ENCODE measurements at places on chromosomes 7 and 10. TPM values are rescaled to one million over a fixed set of nuclear protein-coding genes. Genes with fewer than 3 reads are reported as not detected.
A peak's percentile ranks its signal among the peaks of the same experiment; 100 is the strongest.

GRCh38 chr7:41013117-41013516 is 689.8 kb downstream of the INHBA start:
- no peak for DNase-seq

GRCh38 chr7:69067397-69067796 is 530.9 kb upstream of the AUTS2 start:
- DNase-seq = no peak

DNA sequence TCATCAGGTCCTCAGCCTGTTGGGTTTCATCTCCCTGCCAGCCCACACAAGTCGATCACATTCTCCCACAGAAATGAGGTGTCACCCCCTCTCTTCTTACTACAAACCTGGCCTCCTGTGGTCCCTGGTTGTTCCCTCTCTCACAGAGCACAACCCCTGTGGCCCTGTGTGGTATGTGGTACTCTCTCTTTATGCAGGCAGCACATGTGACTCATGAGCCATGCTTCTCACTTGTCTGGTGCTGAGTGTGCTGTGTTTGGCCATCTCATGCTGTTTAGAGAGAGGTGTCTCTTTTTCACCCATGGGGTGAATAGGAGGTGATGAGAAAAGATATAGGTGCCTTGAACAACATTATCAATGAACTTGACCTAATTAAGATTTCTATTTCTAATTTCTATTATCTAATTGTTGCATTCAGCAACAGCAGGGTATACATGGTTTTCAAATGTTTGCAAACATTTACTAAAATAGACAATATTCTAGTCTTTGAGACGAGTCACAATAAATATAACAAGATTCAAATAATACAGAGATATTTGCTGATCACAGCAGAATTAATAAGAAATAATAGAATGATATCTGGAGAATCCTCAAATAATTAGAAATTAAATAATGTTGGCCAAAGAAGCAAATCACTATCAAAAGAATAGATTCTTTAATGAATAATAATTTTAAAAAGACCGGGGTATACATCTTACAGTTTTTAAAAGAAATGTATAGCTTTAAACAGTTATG is 633.8 kb upstream of the IGFBP3 start:
- DNase-seq = no peak

The MMRN2 gene
- total RNA-seq = 6.5 TPM

GRCh38 chr10:46018453-46019176 is 11.8 kb downstream of the NCOA4 start:
- DNase-seq = no peak

The IDI2 gene
- total RNA-seq = not detected

The SLC18A3 gene
- 0.34 TPM for total RNA-seq

The FXYD4 gene
- total RNA-seq = not detected

The OPN1SW gene
- not detected for total RNA-seq

The CPXM2 gene
- 0.92 TPM for total RNA-seq

- no peak for DNase-seq
Observed at GRCh38 chr7:151572136-151572535, 52.4 kb upstream of the RHEB start.

GRCh38 chr7:121831801-121832200 is 41.2 kb upstream of the PTPRZ1 start:
- no peak for DNase-seq

DNA sequence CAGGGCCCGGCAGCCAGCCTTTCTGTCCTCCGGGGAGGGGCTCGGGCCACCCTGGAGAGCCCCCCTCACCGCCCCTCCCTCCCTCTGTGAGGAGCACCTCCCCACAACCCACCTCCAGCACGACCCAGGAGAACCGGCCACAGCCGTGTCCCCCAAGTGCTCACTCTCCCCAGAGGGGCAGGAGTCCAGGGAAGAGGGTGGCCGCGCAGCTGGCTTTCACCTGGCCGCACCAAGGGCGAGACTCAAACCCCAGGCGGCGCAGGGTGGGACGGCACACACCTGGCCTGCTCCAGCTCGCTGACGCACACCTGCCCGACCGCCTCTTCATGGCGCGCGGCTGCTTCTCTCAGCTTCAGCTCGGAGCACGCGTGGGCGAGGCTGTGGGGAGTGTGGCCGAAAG is 73.4 kb downstream of the CFAP46 start:
- peak; percentile 16 for DNase-seq

GRCh38 chr10:67612577-67613537 is 83.1 kb downstream of the CTNNA3 start:
- no peak for DNase-seq

DNA sequence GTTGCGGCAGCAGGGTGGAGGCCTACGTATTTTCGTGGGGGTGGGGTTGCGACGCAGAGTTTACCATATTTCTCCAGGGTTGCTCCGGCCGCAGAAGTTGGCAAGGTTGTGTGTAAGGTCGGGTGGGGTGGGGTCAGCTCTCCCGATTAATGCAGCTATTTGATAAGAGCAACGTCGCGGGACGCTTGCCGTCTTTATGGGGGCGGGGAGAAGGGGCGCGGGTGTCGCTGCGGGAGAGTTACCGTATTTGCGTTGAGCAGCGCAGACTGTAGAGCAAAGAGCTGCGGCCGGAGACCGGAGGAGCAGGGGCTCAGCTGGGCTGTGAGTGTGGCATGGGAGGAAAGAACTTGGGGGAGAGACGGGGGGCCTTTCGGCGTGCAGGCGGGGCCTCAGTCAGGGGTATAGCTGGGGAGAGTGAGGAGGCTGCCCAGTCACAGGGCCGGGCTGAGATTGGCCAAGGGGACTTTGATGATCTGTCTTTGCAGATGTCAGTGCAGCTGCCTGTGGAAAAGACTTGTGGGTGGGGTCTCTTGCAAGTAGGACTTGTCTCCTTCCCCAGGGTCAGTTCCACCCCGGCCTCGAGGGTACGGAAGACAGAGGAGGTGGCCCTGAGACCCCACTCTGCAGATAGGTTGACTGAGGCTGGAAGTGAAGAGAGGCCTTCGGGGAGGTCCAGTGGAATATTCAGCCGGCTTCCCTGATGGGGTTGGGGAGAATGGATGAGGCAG is 26.6 kb downstream of the ZNF775 start:
- DNase-seq = no peak
